ENCODE measurements at places on chromosomes 6 and 20.

DNA sequence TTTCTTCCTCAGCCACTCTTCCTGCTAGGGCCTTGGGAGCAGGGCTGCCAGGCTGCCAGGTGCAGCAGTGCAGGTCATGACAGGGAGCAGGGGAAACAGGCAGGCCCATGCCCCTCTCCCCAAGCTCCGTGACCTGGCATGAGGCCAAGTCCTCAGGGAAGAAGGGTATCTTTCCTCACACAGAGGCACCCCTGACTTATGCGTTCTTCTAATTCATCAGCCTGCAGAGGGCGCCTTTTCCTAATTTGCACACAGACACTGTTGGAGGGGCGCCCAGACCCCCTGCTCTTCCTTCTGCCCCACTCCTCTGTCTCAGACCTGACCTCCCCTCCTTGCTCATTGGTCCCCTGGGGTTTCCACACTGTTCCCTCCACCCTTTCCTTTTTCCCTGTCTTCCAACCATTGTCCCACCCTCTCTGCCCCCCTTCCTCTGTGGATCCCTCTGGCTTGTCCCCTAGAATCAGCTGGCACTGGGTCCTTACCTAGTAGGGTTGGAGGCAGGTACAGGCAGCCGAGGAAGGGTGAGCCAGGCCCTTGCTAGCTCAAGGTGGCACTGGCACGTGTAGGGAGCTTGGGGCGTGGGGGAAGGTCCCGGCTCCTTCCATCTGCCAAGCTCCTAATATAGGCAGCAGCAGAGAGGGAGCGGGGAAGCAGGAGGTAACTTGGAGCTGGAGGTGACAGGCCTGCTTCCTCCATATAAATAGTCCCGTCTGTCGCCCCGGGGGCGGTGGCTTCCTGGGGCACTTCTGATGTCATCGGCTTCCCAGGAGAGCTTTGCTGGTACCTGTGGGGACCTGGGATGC, 154.9 kb upstream of the MLN start:
- DNase-seq = no peak

- DNase-seq = no peak
Measured at GRCh38 chr6:55496201-55496600, 82.8 kb downstream of the HMGCLL1 start.

GRCh38 chr6:7910654-7911344, at the start of gene TXNDC5:
TSS of gene TXNDC5 (minus strand) at chr6:7910788. CDS start at chr6:7910776, 12 bp downstream.
- peak; percentile 41 for DNase-seq

DNA sequence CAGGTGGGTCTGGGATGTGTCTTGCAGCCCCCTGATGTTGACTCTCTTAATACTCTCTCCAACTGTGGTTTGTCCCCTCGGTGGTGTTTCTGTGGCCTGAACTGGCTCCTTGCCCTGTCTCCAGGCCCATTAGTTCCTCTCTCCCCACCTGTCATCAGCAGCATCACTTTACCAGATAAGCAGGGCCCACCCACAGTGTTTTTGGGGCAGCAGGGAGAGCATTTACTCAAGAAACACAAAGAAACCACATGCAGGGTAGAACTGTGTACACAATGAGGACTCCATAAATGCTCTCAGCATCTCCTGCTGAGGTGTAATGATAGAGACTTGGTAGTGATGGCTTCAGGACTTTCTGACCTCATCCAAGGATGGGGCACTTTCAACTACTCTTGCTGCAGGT, 20.2 kb upstream of the MRPS18A start:
- no peak for DNase-seq

GRCh38 chr6:169648092-169648491, 53.7 kb downstream of the WDR27 start:
- no peak for DNase-seq

GRCh38 chr6:41714556-41715273, 20.7 kb downstream of the TFEB start:
- DNase-seq = no peak

DNA sequence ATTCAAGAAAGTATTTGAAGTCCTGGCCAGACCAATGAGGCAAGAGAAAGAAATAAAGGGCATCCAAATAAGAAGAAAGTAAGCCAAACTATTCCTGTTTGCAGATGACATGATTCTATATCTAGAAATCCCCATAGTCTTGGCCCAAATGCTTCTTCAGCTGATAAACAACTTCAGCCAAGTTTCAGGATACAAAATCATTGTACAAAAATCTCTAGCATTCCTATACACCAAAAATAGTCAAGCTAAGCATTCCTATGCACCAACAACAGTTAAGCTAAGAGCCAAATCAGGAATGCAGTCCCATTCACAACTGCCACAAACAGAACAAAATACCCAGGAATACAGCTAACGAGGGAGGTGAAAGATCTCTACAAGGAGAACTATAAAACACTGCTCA, 60.1 kb upstream of the PHIP start:
- no peak for DNase-seq

DNA sequence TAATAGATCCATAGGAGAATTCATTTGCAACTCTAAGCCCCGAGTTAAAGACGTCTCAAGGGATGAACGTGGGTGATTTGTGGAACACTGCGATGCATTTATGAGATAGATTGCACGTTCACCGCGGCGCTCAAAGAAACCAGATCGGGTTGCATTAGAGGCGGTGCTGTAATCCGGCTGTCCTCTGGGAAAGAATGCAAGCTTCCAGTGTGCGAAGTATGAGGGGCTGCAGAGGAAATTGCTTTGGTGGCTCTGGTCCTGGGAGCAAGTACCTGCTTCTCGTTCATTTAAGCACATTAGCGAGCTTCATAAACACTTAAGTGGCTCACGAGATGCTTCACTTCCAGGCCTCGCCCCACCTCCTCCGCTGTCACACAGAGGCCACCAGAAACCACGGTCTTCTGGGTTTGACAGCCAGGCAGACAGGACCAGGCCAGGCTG, 182.3 kb downstream of the CDH4 start:
- DNase-seq = no peak

DNA sequence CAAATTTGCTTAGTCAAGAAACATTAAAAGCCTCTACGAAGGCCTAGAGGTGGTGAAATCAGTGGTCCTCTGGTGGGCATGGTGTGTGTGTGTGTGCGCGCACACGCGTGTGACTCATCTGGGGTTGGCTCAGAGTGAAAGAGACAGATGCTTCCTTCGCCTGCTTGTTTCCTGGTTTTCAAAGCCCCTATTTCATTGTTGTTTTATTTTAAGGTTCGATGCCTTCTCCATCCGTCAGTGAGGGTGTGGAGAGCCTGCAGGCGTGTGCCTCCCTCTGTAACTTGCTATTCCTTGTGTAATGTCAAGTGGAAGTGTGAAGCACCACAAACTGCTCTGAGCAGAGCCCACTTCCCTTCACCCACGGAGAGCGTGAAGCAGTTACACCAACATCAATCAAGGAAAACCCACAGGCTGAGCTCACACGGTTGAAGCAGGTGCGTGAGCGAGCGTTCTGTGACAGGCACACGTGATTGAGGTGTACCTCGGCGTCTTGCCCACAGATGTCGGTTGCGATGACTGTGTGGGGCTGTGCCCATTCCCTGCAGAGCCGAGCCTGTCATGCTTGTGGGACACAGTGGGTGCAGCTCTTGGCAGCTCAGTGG, 233.9 kb downstream of the PRL start:
- no peak for DNase-seq

- no peak for DNase-seq
Measured at GRCh38 chr6:122692175-122692598, 82.0 kb downstream of the PKIB start.

DNA sequence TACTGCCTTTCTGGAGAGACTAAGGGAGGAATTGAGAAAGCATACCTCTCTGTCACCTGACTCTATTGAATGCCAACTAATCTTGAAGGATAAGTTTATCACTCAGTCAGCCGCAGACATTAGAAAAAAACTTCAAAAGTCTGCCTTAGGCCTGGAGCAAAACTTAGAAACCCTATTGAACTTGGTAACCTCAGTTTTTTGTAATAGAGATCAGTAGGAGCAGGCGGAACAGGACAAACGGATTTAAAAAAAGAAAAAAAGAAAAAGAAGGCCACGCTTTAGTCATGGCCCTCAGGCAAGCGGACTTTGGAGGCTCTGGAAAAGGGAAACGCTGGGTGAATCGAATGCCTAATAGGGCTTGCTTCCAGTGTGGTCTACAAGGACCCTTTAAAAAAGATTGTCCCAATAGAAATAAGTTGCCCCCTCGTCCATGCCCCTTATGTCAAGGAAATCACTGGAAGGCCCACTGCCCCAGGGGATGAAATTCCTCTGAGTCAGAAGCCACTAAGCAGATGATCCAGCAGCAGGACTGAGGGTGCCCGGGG, 43.1 kb upstream of the RNF182 start:
- DNase-seq = no peak

GRCh38 chr6:126261792-126262421, 78.0 kb upstream of the CENPW start:
- no peak for DNase-seq

DNA sequence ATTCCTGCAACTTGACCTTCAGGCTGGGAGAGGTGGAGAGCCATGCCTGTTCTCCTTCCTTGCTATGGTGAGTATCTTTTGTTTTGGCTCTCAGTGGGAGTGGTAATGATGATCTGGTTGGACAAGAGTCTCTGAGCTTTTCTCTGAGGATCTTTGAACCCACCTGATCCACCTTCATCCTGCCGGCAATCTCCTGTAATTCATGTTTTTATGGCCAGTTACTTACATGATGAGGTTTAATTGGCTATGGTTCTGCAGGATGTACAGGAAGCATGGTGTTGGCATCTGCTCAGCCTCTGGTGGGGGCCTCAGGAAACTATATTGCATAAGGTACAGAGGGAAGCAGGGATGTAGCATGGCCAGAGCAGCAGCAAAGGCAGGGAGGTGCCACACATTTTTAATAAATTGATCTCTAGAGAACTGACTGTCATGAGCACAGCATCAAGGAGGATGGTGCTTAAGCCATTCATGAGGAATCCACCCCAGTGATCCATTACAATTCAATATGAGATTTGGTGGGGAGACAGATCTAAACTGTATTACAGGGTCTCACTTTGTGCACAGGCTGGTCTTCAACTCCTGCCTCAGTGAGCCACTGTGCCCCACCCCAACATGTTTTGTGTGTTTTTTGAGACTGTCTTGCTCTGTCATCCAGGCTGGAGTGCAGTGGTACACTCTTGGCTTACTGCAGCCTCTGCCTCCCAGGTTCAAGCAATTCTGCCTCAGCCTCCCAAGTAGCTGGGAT, 10.0 kb downstream of the HSPA1B start:
- no peak for DNase-seq

DNA sequence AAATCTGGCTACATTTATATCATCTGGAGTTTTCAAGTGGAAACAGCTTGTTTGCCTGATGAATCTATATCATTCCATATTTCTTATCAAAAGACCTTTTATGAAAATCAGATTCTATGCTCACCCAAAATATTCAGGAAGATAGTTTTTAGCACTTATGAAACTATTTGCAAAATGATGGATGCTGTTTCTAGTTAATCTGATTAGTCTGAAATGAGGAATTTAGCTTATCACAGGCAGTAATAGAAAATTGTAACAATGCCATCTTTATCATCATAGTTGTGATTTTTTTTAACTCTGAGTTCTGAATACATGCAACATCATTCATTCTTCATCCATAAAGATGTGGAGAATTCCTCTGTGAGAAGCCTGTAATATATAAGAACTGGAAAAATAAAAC, 229.7 kb downstream of the PLCB1 start:
- DNase-seq = no peak

DNA sequence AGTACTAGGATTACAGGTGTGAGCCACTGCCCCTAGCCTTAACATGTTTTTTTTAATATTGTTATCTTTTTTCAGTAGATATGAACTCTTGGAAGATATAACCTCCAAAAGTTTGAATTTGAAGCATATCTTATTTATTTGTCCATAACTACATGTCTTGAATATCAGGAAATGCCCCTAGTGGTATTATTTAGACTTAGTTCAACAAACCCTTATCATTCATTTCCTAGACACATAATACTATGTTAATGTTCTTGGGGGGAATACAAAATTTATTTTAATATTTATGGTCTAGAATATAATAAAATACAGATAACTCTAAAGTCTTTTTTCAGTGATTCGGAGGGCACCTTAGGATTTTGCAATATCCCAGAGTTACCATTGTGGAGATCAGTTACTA, 160.7 kb downstream of the HACE1 start:
- no peak for DNase-seq

DNA sequence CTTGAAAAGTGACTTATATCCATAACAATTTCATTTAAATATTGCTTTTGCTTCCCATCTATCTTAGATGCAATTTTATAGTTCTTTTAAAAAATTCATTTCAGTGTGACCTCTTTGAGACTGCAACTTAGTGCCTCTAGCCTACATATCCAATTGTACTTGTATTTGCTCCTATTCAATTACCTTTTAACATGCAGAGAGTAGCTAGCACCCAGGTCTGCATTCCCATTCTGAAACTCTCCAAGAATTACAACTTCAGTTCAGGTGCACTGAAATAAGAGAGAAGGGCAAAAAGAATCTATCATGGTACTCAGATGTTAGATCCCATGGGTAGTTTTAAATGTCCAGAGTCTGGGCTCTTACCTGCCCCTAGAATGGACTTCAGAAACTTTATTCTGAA, 765.4 kb upstream of the SLC35B3 start:
- no peak for DNase-seq

DNA sequence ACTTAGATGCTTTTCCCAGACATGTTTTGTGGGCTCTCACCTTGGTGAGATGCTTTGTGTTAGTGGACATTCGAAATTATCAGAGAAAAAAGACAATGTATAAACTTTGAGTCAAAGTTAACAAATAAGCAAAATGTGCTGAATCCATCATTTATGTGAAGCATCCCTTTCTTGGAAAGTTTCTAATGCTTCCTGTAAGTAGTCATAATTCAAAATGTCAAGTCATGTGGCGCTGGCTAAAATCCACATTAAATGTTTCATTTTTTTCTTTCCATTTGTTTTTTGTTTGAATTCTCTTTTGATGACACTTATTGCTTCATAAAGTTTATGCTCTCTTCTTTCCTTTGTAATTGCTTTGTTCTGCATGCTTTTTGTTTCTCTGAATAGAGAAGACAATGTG, 107.2 kb upstream of the CENPW start:
- no peak for DNase-seq

DNA sequence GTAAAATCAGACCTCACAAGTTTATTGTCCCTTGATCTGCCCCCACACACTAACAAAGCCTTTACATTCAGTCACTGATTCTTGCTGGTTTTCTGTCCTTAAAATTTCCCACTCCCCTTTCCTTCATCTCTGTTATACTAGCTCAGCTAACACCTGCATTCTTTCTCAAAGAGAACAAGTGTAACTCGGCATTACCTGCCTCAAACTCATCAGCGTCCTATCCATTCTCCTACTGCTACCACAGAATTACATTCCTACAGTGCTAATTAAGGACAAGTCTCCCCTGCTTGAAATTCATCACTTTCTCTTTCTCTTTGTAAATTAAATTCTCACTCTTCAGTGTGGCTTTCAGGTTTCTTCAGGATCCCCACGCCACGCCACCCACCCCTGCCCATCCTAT, 773.2 kb downstream of the FRK start:
- DNase-seq = no peak

GRCh38 chr20:35828434-35828833, 56.6 kb downstream of the PHF20 start:
- no peak for DNase-seq
